ENCODE measurements at places on chromosomes 3 and 15. TPM values are rescaled to one million over a fixed set of nuclear protein-coding genes. Genes with fewer than 3 reads are reported as not detected.
A peak's percentile ranks its signal among the peaks of the same experiment; 100 is the strongest.

- DNase-seq = peak; percentile 35
Measured at GRCh38 chr3:128078322-128078721, 26.1 kb downstream of the SEC61A1 start.

- peak; percentile 85 for DNase-seq
Measured at GRCh38 chr3:57142411-57142723, 22.8 kb downstream of the IL17RD start.

DNA sequence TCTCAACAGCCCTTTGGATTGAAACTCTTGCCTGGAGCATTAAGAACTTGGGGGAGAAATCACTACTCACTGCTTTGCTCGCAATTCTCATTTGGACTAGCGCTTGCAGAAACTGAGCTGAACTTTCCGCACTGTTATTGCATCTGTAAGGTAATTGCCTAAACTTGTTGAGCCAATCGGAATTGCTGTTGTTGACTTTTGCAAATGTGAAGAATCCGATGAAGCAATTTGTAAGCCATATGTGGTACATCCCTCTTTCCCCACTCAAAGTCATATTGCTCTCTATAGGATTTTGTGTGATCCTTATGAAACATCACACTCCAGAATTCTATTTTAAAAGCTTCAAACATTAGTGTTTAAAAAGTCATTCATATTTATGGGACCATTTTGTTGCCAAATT lies 191.7 kb upstream of the GBE1 start:
- DNase-seq = no peak

Gene LRTM1
- not detected for total RNA-seq

Gene PARP15
- total RNA-seq = 0.29 TPM
